T-helper 22 cell (primary cell): ENCODE measurements at places on chromosomes 5 and 9.

DNA sequence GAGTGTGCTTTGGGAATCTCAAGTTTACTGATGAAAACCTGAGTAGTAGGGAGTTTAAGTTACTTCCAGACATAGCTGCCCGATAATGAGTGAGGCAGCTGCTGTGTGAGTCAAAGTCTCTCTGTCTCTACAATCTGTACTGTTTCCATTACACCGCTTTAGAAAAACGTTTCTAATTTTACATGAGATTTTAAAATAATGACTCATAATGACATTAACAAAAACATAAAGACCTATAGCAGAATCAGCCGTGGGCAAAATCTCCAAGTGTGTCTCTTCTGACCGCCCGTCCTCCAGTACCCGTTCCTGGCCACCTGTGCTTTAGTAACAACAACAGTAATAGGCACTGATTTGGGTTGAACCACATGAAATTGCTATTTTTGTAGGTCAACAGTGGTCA lies 69.6 kb upstream of the PRRC1 start:
- DNase-seq = no peak

DNA sequence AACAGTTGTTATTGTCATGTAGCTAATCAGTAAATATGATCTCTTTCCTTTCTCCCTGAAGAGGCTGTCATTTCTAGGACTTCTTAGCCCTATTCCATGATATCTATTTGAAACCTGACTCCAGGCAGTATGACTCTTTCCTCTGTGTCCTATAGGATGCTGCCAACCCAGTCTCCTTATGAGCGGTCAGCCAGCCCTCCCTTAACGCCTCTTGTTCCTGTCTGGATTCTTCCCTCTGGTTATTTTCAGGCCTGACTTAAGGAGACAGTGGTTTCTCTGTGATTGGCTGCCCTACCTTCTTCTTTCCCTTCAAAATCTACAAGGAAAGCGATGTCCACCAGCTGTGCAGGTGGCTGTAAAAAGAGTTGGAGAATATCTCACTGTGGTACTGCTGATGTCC lies 19.4 kb upstream of the C5orf63 start:
- no peak for DNase-seq

GRCh38 chr5:42595597-42595996 lies 161.0 kb upstream of the CCDC152 start:
- DNase-seq = no peak

- DNase-seq = no peak
Observed at GRCh38 chr9:132005899-132006298, 73.8 kb downstream of the MED27 start.

DNA sequence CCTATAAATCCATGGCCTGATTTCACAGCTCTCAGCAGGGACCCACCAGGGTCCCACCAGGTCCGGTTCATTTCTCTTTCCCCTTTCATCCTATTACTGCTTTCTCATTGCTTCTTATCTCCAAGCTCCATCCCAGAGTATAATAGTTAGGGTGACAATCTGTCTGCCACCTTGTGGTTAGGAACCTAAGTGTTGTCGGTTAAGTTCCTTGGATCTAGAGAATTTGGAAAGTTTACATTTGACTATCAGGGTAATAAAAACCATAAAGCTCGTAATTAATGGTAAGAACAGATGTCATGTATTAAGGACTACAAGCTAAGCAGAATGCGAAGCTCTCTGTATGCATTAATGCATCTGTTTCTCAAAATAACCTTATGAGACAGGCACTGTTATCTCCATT lies 259.1 kb downstream of the SH3GL2 start:
- DNase-seq = no peak

- no peak for DNase-seq
Observed at GRCh38 chr9:4290427-4290837, 9.4 kb downstream of the GLIS3 start.

DNA sequence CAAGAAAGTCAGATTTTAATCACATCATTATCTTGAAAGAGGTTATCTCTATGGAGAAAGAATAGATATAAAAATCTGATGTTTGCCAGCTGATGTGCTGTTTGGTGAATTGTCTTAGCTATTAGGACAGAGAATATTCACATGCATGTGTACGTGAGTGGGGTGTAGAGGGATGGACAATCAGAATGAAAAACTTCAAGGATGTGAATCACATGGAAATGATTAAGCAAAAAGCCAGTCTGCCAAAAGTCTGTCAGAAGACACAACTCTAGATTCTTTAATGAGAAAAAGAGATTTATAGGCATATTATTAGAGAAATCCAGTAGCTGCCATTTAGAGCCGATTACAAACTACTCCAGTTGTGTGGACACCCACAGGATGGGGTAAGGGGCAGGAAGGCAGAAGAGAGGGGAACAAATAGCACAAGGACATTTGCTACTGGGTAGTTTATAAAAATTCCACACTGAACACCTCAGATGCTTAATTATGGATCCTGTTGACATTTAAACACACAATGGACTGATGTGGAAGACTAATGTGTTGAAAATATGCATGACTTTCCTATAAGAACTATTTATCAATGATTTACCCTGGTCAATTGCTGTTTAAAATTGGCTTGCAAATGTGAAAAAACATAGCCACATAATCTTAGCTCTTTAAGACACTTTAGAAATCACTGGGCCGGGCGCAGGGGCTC lies 127.4 kb downstream of the PTTG1 start:
- DNase-seq = no peak

- no peak for DNase-seq
Observed at GRCh38 chr9:22117511-22118384, 108.6 kb upstream of the CDKN2B start.

DNA sequence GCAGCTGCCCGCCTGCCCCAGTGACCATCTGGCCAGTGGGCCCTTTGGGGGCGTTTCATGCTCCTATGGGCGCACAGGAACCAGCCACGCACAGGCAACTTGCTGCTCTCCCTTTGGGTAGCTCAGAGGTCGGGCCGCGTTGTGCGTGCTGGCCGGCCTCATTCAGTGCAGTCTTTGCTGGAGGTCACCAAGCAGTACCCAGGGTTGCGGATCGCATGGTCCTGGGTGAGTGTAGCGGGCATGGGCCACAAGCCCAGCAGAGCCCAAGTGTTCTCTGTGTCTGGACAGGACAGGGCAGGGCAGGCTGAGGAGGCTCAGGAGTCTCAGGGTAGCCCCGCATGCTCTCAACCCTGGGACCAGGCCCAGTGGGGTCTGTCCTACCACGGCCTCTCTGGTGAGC lies 9.9 kb upstream of the MRNIP start:
- DNase-seq = no peak

DNA sequence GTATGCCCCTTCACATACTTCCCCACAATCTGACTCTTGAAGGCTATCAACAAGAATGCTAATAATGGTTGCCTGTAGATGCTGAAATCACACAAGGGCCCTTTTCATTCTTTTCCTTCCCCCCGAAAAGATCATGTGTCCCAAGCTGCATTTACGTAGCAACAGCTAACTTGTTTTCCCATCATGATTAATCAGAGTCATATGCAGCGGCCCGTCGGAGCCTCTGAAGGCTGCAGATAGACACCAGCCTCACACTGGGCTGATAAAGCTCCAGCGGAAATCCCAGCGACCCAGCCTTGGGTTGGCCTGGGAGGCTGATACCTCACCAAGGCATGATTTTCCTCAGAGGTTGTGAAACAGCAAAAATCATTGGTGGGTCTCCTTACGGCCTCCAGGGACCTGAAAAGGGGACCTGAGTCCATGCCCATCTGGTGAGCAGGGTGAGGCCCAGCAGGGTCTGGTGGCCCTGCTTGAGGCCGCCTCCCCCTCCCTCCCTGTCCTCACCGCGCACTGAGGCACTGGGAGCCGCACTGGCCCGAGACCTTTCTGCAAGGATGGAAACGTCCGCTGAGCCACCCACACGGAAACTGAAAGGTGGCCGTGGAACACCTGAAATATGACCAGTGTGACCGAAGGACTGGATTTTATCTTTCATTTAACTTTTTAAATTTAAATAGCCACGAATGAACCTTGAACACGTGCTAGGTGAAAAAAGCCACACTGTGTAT lies 114.2 kb upstream of the PHYKPL start:
- DNase-seq = no peak

DNA sequence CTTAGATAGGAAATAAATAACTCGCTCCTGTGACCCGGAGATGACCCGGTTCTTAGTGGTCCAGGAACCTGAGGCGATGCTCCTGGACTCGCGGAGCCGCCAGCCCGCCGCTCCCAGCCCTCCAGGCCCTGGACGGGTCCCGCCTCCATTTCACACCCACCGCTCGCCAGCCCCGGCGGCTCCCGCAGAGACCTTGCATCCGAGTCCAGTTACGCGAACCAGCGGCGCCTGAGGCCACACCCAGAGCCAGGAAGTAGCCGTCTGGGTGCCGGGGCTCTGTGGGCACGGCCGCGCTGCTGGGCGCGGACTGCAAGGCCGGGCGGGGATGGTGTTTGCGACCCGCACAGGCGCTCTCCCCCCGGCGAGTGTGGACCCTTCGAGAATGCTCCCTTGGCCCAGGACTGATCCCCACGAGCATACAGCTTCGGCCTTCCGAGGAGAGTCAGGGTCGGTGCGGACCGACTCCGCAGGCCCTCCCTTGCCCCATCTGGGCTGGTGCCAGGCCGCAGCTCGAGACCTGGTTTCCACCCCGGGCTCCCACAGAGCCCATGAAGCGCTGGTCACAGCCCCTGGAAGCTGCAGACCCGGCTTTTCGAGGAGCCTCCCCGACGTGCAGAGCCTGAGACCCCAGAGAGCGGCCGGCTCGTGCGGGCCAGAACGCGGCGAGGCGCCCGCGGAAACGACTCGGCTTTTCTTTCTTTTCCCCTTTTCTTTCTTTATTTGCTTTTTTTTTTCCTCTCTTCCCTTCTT lies 5.2 kb upstream of the BARX1 start:
- no peak for DNase-seq
